ENCODE measurements at places on chromosomes 3 and 15.

GRCh38 chr15:92502336-92502735 lies 108.7 kb downstream of the ST8SIA2 start:
- no peak for DNase-seq

GRCh38 chr3:127106456-127106855 lies 86.5 kb upstream of the PRR23E start:
- no peak for DNase-seq

DNA sequence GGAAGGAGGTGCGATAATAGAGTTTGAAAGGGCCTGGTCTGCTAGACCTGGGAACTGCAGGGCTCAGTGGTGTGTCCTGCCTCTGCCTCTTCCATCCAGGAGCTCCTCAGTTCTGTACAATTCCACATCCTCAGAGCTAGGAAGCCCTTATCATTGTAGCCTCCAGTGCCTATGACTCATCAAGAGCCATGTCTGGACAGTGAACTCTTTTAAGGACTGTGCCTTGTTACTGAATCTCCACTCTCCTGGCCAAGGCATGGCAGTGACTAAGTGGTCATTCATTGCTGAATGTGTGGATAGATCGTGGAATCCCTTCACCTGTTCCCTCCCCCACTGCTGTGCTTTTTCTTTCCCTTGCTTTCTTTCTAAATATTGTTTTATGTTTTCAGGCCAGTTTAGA lies 2.9 kb downstream of the TIMP4 start:
- DNase-seq, result no peak

DNA sequence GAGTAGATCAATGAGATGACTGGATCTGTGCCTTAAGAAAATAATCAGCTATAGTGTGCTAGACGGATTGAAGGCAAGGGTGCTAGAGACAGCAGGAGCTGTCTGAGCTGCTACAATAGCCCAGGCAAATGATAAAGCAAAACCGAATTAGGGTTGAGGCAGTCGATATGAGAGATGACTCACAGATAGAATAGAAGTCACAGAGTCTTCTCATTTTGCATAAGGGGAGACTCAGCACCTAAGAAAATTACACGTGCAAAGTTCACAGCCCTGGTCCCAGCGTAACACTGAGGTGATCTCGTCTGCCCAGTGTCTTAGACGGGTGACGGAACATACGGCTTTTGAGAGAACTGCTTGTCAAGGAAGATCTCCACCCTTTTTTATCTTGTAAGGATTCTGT lies 11.6 kb downstream of the LPP start:
- DNase-seq, result no peak

DNA sequence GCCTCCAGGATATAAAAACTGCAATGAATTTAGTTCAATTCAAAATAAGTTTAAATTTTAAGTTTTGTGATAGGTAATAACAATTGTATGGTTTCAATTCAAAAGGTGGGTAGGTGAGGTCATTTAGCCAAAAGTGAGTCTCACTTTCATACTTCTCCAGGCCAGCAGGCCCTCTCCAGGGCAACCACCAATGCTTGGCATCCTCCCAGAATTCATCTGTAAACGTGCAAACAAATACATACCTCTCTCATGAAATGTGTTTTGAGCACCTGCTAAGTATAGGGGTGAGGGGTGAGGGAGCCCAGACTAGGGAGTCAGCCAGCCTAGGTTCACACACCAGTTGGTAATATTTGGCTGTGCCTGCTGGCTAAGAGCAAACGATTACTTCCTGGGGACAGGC lies 22.0 kb upstream of the RBSN start:
- DNase-seq, result no peak

- no peak for DNase-seq
Observed at GRCh38 chr15:69134791-69135190, 25.6 kb upstream of the GLCE start.

GRCh38 chr3:167057581-167057980 lies 322.5 kb downstream of the ZBBX start:
- no peak for DNase-seq

GRCh38 chr15:69669446-69669845 lies 216.8 kb downstream of the RPLP1 start:
- DNase-seq, result no peak

DNA sequence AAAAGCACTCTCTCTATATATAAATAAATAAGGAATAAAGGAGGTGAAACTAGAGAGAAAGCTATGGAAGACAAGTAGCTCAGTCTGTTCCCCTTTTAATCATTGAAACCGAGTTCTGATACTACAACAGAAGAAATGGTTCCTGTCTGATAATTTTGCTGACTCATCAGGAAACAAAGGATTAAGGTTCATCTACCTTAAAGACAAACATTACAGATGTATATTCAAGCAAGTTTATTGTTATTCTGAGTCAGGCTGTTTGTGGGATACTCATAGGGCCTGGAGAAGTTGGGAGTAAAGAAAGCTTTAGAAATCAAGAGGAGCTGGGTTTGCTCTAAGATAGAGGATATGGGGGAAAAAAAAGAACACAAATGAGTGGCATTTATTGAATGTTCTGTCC lies 566.0 kb downstream of the ROBO2 start:
- no peak for DNase-seq

DNA sequence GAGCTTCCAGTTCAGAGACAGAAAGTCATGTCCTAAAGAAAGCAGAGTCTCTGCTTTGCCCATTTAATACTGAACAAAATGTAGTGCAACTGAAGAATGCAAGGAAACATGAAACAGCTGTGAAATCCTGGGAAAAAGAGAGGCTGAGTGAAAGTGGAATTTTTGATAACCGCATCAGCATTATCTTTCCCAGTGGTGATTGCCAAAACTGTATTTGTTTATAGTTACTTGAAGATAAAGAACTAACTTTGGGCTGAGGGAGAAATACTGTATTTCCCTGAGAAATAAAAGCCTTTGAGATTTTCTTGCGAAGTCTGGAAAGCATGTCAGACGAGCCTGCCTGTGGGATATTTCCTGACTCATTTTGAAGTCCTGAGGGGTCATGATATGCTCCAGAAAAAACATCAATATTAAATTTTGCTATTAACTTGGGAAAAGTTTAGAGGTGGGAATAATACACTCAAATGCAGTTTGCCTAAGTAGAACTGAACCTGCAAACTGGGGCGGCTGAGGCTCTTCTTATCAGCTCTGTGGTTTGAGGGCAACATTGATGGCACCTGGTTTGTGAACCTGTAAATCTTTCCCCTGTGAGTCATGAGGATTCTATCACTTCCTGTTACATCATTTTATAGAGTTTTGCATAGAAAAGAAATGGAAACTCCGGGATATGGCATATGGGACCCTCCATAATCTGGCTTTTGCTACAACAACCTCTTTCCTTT lies 855.3 kb downstream of the MCTP2 start:
- no peak for DNase-seq

DNA sequence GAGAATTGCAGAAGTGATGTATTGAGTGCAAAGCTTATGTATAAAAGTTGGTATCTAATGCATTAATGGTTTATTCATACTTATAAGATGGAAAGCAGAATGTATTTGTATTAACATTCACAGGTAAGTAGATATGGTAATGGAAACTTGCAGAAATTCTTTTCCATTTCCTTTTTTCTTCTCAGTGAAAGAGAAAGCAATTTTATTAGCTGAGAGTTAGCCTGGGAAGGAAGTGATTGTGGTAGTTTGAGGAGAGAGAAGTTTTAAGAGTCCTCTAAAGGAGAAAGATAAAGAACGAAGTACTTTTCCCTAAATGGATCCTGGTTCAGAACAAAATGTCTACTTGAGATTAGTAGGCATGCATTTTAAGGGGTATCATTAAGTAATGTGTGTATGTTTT lies 60.1 kb upstream of the OSTN start:
- DNase-seq, result no peak

DNA sequence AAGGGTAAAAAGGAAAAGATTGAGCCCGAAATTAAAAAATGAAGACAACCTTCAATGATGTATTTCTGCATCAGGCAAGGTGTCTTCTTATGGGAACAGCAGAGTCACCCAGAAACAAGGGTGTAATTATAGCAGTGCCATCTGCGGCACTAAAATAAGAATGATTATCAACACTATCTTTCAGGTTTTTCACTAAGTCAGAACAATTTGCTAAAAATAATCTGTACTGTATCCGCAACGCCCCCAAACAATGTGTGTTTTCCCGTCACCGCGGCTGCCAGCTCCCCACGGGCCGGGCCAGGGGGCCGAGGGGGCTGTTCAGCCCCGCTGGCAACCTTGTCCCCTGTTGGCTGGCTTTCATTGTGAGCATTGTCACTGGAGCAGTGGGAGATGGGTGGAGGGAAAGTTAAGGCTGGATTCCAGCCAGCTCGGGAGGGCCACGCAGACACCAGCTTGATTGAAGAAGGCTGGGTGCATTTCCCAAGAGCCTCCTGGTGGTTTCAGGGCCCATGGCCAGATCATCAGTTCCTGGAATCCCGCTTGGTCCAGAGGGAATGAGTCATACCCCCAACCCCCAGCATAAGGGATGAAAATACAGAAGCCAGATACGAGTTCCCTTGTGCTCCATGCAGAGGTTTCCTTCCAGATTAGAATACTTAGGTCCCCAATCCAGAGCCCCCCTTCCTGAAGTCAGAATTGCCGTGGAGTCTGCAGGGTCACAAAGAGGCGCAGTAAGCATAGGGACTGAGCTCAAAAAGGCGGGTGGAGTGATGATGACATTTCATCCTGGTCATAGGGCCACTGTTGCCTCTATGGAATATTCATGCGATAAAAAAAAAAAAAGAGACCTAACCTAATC lies 90.2 kb upstream of the KLF13 start:
- DNase-seq, result no peak

DNA sequence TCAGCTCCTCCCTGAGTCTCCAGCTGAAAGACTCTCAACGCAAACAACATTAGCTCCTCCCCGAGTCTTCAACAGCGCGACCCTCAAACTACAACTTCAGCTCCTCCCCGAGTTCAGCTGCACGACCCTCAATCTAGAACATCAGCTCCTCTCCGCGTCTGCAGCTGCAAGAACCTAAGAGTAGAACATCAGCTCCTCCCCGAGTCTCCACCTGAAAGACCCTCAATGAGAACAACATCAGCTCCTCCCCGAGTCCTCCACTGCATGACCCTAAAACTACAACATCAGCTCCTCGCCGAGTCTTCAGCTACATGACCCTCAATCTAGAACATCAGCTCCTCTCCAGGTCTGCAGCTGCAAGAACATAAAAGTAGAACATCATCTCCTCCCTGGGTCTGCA lies 78.3 kb downstream of the TFRC start:
- peak; percentile 8 for DNase-seq

DNA sequence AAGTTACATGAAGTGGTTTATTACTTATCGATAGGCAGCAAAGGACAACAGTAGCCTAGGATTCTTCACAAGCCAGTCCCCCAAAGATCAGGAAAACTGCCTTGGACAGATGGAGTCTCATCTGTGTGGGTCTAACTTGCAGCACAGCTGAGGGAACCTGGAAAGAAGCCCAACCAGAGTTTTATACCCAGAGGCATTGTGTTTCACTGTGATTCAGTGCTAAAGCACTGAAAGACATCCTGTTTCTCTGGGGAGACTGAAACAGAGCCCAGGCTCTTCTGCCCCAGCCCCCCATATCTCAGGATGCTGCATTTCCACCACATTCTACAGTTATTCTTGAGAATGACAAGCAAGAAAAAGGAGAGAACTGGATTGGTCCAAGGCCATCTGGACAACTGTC lies 48.2 kb upstream of the PYDC2 start:
- DNase-seq, result no peak

DNA sequence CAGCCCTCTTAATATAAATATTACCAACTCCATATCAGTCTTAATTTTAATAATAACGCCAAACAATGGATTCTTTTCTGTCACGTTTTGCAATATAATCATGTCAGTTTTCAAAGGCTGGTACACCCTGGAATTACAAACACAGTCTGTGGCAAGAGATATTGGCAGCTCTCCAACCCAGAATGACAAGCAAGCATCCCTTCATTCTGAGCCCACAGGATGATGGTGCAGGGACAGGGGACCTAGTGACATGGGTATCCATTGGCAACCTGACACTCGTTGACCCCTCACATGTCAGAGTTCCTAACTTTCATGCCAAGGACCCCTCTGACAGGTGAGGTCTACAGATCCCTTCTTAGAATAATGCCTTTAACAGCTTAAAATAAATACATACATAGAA lies 154.5 kb upstream of the TSC22D2 start:
- DNase-seq, result no peak

DNA sequence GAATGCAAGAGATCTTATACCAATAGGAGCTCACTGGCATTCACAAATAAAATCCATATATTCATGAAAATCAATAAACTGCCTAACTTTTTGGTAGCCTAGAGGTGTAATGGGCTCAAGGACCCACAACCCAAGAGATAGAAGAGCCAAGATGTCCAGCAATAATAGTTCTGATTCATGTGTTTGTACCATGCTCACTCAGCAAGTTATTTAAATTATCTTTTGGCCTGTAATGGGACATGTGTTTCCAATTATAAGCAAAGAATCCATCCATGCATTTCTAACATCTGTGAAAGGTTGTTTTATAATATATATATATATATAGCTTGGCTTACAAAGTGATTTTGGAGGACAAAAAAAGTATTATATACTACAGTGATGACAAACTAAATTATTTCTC lies 29.7 kb upstream of the SHC4 start:
- no peak for DNase-seq

GRCh38 chr3:105915524-105915923 lies 46.7 kb upstream of the CBLB start:
- DNase-seq, result no peak

All from H9 (cell line).